ENCODE measurements at places on chromosomes 3 and 15. TPM values are rescaled to one million over a fixed set of nuclear protein-coding genes. Genes with fewer than 3 reads are reported as not detected.

IL12A gene
- 4.1 TPM for total RNA-seq

SPESP1 gene
- 0.21 TPM for total RNA-seq

EPHB1 gene
- total RNA-seq = 0.63 TPM

PML gene
- 23.1 TPM for total RNA-seq

C3orf18 gene
- total RNA-seq = 3.7 TPM

FBLN2 gene
- 0.73 TPM for total RNA-seq

DUOXA1 gene
- total RNA-seq = 0.31 TPM

LRRC31 gene
- not detected for total RNA-seq

CD200R1 gene
- total RNA-seq = 5.1 TPM

PLSCR4 gene
- 0.10 TPM for total RNA-seq

PARP15 gene
- total RNA-seq = 44.4 TPM

DUOXA2 gene
- total RNA-seq = not detected

Measured in mononuclear cell (primary cell).